Lung microvascular endothelial cell (primary cell): ENCODE measurements at places on chromosomes 7 and 10. TPM values are rescaled to one million over a fixed set of nuclear protein-coding genes. Genes with fewer than 3 reads are reported as not detected.

The PCDH15 gene
- total RNA-seq: under 0.01 and 0.22 TPM in 2 replicates

The PDK4 gene
- total RNA-seq: 23.1 and 171 TPM in 2 replicates

The PNLIPRP2 gene
- not detected in 2 replicates for total RNA-seq

The GPNMB gene
- under 0.01 and 0.22 TPM in 2 replicates for total RNA-seq

The RPEL1 gene
- total RNA-seq: under 0.01 and 0.20 TPM in 2 replicates

The RBP3 gene
- total RNA-seq: not detected in 2 replicates

The FEZF1 gene
- not detected in 2 replicates for total RNA-seq

The GIMAP7 gene
- total RNA-seq: 44.2 and 104 TPM in 2 replicates

The SNCG gene
- total RNA-seq: 46.2 and 112 TPM in 2 replicates

The DLG5 gene
- total RNA-seq: 6.1 and 6.9 TPM in 2 replicates

The TET1 gene
- 0.22 and 0.60 TPM in 2 replicates for total RNA-seq

The HTR7 gene
- under 0.01 TPM in 2 replicates for total RNA-seq

The OR6V1 gene
- not detected in 2 replicates for total RNA-seq

The FAM25C gene
- total RNA-seq: not detected in 2 replicates

The PIK3CG gene
- 2.6 and 3.5 TPM in 2 replicates for total RNA-seq

The AKR1C4 gene
- total RNA-seq: not detected in 2 replicates

The HUS1 gene
- total RNA-seq: 6.8 and 9.5 TPM in 2 replicates

The IFIT1 gene
- 0.20 and 0.87 TPM in 2 replicates for total RNA-seq

The LBX1 gene
- not detected in 2 replicates for total RNA-seq
